ENCODE measurements at places on chromosomes 2 and 18. TPM values are rescaled to one million over a fixed set of nuclear protein-coding genes. Genes with fewer than 3 reads are reported as not detected.

DNA sequence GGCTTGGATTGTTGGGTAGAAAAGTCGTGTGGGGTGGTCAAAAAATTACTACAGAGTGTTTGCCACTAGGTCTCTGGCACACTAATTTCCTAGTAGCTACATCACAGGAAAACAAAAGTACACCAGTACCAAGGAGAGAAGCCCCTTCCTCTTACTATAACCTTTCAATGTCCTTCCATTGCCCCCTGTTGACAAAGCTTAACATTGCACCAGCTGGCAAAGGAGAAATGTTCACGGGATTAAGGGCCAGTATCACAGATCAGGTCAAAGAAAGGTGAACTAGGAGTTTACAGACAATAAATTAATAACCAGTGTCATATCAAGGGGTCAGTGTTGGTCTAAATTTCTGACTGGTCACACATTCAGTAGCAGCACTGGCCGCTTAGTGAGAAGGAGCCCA is 1139.6 kb upstream of the FAM98A start:
- H3K4me3 ChIP-seq, result no peak overlapping the region
- H3K36me3 ChIP-seq, result no peaks in the 10 kb centered on the region
- no peaks in the 10 kb centered on the region for H3K27me3 ChIP-seq
- no peaks in the 10 kb centered on the region for H3K4me1 ChIP-seq

GRCh38 chr18:56727399-56727798 is 76.2 kb downstream of the WDR7 start:
- H3K4me1 ChIP-seq, result no peaks in the 10 kb centered on the region
- DNase-seq, result no peak
- H3K27ac ChIP-seq, result no peak overlapping the region

DNA sequence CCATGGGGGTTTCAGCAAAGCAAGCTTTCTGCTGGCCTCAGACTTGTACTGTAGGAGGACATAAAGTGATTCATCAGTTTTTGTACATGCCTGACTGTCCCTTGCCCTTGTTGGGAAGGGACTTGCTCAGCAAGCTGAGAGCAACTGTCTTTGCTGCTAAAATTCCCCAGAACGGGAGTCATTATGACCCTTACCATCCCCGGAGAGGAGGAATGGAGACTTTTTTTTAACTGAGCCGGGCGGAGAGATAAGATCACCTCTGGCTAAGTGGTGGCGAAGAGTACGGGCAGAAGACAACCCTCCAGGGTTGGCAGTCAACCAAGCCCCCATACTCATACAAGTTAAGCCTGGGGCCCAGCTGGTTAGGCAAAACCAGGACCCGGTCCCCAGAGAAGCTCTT is 20.4 kb upstream of the NAGK start:
- no peak overlapping the region for H3K4me3 ChIP-seq
- no peak for DNase-seq
- no peaks in the 10 kb centered on the region for H3K36me3 ChIP-seq
- H3K27ac ChIP-seq, result no peak overlapping the region

DNA sequence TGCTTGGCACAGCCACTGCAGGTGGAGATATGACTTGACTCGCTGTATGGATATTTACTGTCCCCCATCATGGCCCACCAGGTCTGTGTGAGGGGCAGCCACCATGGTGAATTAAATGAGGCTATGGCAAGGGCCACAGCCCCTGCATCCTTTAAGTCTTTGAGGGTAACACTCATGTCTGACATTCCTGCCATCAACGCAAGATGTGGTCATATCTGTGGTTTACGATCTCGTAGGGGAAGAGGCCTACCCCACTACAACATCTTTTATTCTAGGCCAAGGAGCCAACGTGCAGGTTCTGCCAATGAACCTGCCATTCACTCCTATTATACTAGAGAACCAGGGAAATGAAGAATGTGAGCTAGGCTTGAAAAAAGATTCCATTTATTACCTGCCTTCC is 381.6 kb upstream of the ID2 start:
- no peaks in the 10 kb centered on the region for H3K36me3 ChIP-seq
- no peak for DNase-seq
- H3K4me1 ChIP-seq, result no peaks in the 10 kb centered on the region
- H3K4me3 ChIP-seq, result no peak overlapping the region

DNA sequence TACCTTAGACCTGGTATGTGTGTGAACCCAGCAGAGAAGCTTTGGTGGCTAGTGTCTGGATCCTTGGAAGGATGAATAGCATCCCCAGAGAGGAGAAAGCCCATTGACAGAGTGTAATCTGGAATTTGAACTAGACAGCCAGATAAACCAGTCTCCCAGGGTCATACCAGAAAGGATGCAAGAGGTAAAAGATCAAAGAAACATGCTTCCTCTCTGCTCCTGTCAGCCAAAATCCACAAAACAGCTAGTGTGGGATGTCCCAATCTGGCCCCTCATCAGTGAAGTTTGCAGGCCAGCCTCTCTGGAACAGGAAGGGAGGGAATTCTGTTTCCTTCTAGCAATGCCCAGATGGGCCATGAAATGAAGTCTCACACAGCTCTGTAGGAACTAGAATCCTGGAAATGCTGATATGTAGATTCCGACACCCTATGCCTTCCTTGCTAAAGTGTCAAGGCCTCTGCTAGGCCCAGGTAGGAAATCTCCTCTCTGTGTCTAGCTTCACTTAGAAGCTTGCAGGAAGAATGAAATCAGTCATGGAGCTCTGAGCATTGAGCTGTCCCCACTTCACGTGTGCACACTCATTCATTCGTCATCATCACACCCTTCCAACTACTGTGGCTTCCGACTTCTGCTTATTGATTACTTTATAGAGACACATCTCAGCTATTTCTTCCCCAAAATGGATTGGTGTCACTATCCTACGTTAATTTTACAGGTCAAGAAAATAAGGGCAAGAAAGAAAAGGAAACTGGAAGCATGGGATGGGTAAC is 38.0 kb downstream of the EVA1A start:
- H3K27me3 ChIP-seq, result no peaks in the 10 kb centered on the region
- no peaks in the 10 kb centered on the region for H3K36me3 ChIP-seq
- H3K27ac ChIP-seq, result no peak overlapping the region
- DNase-seq, result no peak
- H3K4me1 ChIP-seq, result no peaks in the 10 kb centered on the region
- H3K4me3 ChIP-seq, result no peak overlapping the region

- H3K27ac ChIP-seq, result no peak overlapping the region
- no peak overlapping the region for H3K4me3 ChIP-seq
- peaks cover 4% of the 10 kb centered on the region for H3K4me1 ChIP-seq
Measured at GRCh38 chr2:216583606-216584005, 49.6 kb upstream of the IGFBP2 start.

DNA sequence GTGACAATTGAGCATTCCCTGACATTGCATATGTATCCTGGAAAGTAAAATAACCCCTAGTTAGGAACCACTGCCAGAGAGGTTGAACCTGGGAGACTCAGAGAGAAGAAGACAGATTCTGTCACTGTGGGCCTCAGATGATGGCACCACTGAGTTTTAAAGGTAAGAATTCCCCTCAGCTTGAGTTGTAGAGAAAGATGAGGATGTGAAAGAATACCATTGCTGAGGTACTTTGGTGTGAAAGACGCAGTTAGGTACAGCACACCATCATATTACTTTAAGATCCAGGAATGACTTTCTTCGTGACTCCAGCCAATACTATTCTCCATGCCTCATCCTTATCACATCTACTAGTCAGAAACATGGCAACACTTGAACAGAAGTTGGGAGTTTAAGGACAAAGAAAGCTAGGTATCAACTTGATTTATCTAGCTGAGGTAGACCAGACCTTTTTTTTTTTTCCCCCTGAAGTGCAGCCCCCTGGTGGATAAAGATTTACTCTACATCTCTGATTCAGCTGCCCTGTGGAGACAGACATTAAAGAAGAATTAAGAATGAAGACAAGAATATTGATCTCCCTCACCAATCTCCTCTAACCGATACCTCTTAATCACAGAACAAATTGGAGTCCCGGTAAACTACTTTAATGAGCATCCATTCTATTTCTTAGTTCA is 630.5 kb upstream of the FANCL start:
- H3K36me3 ChIP-seq, result no peaks in the 10 kb centered on the region
- DNase-seq, result no peak
- no peak overlapping the region for H3K4me3 ChIP-seq
- no peak overlapping the region for H3K27ac ChIP-seq
- H3K27me3 ChIP-seq, result no peaks in the 10 kb centered on the region
- H3K4me1 ChIP-seq, result no peaks in the 10 kb centered on the region

DNA sequence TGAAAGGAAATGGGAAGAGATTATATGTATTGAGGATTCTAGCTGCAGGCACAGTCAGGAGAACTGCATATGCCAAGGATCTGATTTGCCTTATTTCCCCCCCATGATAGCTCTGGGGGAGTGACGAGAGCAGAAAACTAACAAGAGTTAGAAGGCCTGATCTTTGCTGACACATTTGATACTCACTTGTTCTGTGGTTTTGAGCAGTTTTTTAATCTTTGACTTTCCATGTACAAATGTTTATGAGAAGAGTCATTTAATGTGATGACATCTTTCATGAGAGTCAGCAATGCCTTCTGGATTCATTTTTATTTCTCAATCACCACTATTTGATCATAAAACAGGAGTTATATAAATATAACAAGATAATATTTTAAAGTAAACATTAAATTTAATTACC is 12.7 kb upstream of the SERPINB7 start:
- no peak overlapping the region for H3K27ac ChIP-seq
- H3K4me3 ChIP-seq, result no peak overlapping the region
- DNase-seq, result no peak
- no peaks in the 10 kb centered on the region for H3K36me3 ChIP-seq
- H3K4me1 ChIP-seq, result no peaks in the 10 kb centered on the region
- H3K27me3 ChIP-seq, result no peaks in the 10 kb centered on the region

GRCh38 chr2:121345887-121346286 is 60.9 kb upstream of the TFCP2L1 start:
- H3K4me1 ChIP-seq, result no peaks in the 10 kb centered on the region
- DNase-seq, result peak; percentile 16
- no peaks in the 10 kb centered on the region for H3K27me3 ChIP-seq

DNA sequence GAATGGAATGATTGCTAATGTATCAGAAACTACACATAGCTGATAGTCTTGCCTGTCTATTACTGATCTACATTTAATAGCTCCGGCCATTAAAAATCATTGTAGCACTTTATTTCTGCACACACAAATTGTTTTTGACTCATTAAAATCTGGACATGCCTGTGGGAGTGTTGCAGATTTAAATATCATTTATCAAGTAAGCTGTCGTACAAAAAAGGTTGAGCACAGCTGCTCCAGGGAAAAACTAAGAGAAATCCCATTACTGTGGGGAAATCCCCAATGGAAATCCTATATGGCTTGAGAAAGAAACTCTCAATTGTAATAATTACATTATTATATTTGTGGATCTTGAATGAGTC is 99.6 kb upstream of the CERS6 start:
- no peaks in the 10 kb centered on the region for H3K27me3 ChIP-seq
- H3K27ac ChIP-seq, result no peak overlapping the region
- H3K4me1 ChIP-seq, result no peaks in the 10 kb centered on the region
- DNase-seq, result no peak

- no peaks in the 10 kb centered on the region for H3K27me3 ChIP-seq
- no peak overlapping the region for H3K27ac ChIP-seq
- no peak for DNase-seq
- H3K4me1 ChIP-seq, result no peaks in the 10 kb centered on the region
- H3K36me3 ChIP-seq, result no peaks in the 10 kb centered on the region
- H3K4me3 ChIP-seq, result no peak overlapping the region
Measured at GRCh38 chr2:145356056-145356455, 836.1 kb upstream of the ZEB2 start.

GRCh38 chr2:14297340-14297739 is 335.2 kb upstream of the LRATD1 start:
- H3K27ac ChIP-seq, result no peak overlapping the region
- DNase-seq, result no peak
- no peak overlapping the region for H3K4me3 ChIP-seq
- no peaks in the 10 kb centered on the region for H3K4me1 ChIP-seq
- H3K36me3 ChIP-seq, result no peaks in the 10 kb centered on the region
- H3K27me3 ChIP-seq, result no peaks in the 10 kb centered on the region

DNA sequence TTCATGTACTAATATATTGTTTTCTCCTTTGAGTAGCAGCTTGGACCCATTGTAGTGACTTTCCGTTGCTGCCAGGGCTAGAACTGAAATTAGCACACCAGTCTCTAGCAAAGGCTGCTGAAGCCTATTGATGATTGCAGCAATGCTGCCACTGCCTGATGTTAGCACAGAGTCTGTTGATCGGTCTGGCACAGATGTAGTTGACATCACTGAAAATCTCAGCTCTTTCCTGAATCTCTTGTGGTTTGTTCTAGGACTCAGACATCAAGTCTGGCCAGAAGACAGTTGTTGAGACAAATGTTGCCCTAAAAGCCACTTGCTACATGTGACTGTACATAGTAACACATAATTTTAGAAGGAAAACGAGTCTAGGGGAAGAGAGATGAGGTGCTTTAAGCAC is 47.2 kb downstream of the VAPA start:
- H3K4me3 ChIP-seq, result no peak overlapping the region
- H3K27ac ChIP-seq, result no peak overlapping the region
- DNase-seq, result no peak
- no peaks in the 10 kb centered on the region for H3K27me3 ChIP-seq
- no peaks in the 10 kb centered on the region for H3K36me3 ChIP-seq

GRCh38 chr2:171104379-171104778 is 56.3 kb downstream of the TLK1 start:
- no peak for DNase-seq
- H3K27me3 ChIP-seq, result no peaks in the 10 kb centered on the region
- no peak overlapping the region for H3K4me3 ChIP-seq
- no peak overlapping the region for H3K27ac ChIP-seq
- peaks cover 38% of the 10 kb centered on the region for H3K36me3 ChIP-seq

GRCh38 chr2:1219901-1220573 is 193.2 kb upstream of the TPO start:
- no peak for DNase-seq
- H3K27me3 ChIP-seq, result no peaks in the 10 kb centered on the region
- no peaks in the 10 kb centered on the region for H3K4me1 ChIP-seq
- no peaks in the 10 kb centered on the region for H3K36me3 ChIP-seq
- H3K4me3 ChIP-seq, result no peak overlapping the region

DNA sequence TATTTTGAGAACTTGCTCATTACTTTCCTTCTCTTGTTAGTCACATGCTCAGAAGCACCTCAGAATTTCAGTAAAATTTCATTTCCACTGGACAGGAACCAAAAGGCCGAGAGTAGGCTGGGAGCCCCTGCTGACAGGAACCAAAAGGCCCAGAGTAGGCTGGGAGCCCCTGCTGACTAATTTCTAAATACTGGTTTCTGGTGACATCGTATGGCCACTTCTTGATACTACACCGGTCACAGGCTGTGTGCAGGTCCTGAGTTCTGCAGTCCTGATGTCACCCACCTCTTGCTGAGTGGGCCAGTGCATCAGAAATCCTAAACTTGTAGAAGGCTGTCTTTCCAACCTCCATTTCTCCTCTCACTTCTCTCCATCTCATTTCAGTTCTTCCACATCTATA is 17.7 kb upstream of the EN1 start:
- DNase-seq, result no peak
- no peak overlapping the region for H3K4me3 ChIP-seq
- H3K36me3 ChIP-seq, result no peaks in the 10 kb centered on the region
- H3K4me1 ChIP-seq, result no peaks in the 10 kb centered on the region

Gene TNS1
- total RNA-seq, result 542 TPM

Gene ALLC
- total RNA-seq, result 11.4 TPM

Gene CBLN2
- total RNA-seq, result not detected

Gene SERPINB4
- not detected for total RNA-seq

Gene RBM44
- 0.30 TPM for total RNA-seq

Gene GALR1
- total RNA-seq, result not detected

Gene SRD5A2
- not detected for total RNA-seq

Gene ARHGAP25
- total RNA-seq, result 4.8 TPM
